Stimulated activated CD8-positive, alpha-beta memory T cell treated with anti-CD3 and anti-CD28 coated beads, Interleukin-4, amount 100 ng/mL, for 1 hour (primary cell): ENCODE measurements at places on chromosomes 6 and 20.

DNA sequence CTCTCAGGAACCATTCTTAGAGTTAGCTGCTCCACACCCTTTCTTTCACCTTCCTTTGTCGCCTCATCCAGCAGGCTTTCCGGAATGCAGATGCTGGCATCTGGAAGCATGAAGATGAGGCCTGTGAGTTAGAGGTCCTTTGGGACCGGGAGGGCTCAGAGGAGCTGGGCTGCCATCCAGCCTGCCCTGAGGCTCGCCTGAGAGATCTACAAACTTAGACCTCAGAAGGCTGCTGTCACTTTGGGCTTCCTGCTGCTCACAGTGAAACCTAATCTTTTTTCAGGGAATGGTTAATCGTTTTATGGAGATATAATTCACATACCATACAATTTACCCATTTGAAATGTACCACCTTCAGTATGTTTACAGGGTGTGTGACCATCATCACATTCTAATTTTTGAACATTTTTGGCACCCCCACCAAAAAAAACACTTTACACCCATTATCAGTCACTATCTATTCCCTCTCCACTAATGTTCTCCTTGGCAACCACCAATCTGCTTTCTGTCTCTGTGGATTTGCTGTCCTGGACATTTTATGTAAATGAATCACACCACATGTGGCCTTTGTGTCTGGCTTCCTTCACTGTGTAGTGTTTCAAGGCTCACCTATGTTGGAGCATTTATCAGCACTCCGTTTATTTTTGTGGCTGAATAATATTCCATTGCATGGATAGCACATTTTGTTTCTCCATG is 20.0 kb upstream of the MPC1 start:
- DNase-seq: no peak

DNA sequence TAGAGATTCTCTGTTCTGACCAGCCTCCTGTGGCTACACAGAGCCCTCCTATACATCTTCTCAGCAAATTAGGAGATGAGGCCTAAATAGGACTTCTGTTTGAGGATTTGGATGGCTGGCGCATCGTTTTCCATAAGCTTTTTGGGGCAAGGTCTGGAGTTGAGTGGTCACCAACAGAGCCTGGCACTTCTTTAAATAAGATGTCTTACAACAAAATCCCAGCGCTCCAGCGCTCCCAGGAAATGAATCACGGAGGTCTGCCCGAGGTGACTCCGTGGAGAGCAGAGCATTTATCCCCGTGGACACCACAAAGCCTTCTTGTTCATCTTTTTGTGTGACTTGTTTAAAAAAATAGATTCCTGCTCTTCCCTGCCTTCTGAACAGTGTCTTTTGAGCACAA is 75.3 kb downstream of the GNAS-AS1 start:
- no peak for DNase-seq

DNA sequence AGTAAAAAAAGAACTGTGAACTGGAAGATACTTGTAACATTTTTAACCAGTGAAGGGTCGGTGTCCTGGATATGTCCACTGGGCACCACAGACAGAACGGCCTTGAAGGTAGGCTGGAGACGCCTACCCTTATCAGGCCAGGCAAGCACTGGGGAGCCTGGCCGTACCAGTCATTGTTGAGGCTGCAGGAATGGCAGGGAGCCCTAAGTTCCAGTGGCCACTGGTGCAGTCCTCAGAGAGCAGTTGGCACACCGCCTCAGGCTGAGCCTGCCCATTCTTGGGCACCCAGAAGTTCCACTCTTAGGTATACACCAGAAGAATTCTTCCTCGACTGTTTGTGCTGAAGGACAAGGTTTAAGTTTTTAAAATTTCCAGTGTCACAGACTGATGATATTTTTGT is 20.5 kb downstream of the DNAJC5 start:
- DNase-seq: no peak

GRCh38 chr20:54356801-54357200 is 118.6 kb upstream of the DOK5 start:
- no peak for DNase-seq

- DNase-seq: no peak
Measured at GRCh38 chr6:112595841-112596240, 248.7 kb downstream of the RFPL4B start.

DNA sequence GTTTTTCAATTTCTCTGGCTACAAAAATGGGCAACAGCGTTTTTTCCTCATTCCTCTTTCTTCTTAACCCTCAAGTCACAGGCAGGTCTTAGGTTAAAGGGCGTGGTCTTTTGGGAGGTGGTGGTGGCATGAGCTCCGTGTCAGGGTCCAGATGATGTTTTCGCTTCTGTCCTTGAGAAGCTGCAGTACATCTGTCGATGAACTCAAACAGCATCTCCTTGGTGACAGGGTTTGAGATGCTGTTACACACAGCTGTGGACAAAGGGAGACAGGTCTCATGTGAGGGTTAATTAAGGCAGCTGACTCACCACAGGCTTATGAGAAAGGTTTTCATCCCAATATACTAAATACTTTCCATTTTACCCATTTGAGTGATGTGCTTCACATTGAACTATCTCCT is 350.8 kb downstream of the RNGTT start:
- DNase-seq: no peak
